Fibroblast of skin of right biceps (primary cell): ENCODE measurements at places on chromosomes 16 and 17.

GRCh38 chr17:15238057-15238456, 27.1 kb downstream of the PMP22 start:
- DNase-seq: no peak

DNA sequence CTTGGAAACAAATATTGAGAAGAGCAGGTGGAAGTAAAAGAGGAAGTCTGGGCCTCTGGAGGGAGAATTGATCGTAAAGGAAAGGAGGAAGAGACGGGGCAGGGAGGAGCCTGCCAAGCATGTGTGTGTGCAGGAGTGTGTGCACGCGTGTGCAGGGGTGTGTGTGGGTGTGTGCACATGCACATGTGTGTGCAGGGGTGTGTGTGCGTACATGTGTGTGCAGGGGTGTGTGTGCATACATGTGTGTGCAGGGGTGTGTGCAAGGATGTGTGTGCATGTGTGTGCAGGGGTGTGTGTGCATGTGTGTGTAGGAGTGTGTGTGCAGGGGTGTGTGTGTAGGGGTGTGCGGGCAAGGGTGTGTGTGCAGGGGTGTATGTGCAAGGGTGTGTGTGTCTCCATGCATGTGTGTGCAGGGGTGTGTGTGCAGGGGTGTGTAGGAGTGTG, 10.0 kb downstream of the CEP295NL start:
- no peak for DNase-seq

DNA sequence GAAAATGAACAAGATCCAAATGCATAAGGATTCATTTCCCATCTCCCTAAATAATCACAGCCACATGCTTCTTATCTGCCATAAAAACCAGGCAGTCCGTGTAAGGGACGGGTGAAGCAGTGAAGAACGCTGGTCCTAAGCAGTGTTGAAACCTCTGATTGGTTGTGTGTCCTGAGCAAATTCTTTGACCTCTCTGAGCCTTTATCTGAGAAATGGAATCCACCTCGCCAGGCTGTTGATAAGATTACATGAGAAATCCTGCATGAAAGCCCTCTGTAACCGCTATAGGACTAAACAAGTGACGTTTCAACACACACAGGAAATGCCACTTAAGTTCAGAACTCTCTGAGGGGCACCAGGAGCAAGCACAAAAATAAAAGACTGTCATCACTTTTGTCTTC, 26.8 kb downstream of the GAS7 start:
- DNase-seq: peak; percentile 70

DNA sequence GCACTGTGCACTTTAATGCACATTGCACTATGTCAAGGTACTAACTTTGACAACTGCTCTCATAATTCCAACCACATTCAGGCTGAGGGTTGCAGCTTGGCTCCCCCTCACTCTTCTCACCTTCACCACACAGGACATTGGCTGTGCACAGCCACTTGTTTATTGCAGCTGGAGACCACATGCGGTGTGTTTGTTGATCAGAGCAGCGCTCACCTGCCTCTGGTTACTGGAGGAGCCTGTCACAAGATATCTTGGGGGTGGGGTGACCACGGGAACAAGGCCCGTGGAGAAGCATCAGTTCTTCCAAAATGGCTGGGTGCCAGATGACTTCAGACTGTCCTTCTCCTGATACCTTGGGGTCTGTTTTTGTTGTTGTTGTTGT, 10.6 kb upstream of the CCL5 start:
- no peak for DNase-seq

DNA sequence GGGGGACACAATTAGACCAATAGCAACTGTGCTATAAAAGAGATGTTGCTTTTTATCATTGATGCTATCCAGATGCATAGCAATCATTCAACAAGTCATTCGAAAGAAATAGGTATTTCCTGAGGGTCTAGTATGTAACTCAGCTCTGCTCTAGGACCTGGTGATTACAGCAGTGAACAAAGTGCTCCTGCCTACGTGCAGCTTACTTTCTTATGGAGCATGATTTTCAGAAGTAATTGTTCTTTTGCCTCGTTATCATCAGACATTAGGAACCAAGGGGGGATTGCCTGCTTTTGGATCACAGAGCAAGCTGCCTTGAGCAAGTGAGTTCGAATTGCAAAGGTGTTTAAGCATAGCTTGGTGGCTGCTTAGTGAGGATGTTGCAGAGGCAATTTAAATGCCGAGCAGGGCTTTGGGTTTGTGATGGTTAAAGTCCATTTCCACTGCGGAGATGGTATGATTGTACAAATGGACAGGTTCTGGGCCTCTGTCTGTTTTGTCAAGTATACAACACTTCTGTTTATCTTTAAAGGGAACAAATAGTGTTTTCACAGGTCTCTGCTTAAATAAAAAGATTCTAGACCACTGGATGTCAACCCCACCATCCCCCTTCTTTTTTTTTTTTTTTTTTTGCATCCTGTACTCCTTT, 41.5 kb downstream of the WWOX start:
- no peak for DNase-seq

DNA sequence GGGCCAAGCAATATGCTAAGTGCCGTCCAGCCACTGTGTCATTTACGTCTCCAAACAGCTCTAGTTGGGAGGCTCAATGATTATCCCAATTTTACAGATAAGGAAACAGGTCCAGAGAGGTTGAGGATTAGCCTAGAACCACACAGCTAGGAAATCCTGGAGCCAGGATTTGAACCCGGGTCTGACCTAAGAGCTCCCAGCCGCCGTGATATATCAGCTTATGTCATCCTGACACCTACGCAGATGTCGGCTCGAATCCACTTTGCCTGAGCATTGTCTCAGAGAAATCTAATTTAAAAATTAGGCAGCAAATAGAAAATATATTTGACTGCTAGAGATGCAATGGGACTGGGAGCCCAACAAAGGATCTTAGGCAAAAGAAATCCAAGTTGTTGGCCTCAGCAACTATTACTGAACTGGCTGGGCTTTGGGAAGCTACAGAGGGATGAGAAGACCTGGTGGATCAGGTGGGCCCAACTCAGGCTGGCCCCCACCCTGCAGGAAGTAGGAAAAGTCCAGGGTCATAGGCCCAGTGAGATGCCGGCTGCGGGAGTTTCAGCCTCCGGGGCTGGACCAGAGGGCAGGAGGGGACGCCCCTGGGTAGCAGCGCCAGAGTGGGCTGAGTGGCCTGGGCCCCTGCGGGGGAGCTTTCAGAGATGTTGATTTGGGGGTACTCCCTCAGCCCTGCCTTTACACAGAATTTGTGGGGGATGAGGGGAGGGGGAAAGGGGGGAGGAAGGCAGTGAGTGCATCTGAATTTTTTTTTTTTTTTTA, 35.1 kb upstream of the IL21R start:
- DNase-seq: no peak

DNA sequence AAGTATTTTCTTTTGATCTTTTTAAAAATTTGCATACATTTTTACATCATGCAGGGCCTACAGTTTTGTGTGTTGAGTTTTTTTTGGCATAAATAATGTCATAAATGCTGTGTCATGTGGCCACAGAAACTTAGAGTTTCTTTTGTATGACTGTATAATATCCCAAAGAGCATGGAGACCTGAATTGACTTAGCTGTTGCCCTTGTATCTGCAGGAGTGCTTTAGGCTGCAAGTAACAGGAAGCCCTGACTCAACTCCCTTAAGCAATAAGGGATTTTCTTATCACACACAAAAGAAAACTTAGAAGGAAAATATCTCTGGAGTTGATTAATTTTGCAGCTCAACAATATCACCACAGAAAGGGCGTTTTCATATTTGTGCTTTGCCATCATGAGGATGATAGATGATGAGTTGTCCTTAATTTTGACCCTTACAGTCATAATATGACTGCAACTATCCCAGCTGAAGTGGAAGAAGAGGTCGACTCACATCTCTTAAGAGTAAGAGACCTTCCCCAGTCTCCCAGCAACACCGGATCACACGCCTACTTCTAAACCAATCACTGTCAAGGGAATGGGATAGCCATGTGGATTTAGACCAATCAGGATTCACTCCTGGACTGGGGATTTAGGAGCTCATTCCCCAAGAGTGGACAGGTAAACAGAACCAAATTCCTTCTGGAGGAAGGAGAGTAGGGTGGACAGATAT, 138.9 kb downstream of the GSG1L start:
- no peak for DNase-seq

DNA sequence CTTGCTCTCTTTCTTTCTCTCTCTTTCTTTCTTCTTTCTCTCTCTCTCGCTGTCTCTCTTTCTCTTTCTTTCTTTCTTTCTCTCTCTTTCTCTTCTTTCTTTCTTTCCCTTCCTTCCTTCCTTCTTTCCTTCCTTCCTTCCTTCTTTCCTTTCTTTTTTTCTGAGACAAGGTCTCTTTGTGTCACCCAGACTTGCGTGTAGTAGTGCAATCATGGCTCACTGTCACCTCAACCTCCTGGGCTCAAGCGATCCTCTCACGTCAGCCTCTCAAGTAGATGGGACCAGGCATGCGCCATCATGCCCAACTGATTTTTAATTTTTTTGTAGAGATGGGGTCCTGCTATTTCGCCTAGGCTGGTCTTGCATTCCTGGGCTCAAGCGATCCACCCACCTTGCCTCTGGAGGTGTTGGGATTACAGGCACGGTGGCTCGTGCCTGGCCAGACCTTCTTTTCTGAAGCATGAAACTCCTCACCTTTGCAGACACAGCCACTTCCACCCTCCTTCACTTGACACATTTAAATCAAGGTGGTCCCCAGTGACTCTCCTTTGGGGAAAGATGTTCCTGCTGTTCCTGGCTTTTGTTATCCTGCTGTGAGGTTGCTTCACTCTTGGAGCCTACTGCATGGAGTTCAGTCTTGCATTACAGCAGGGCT, 26.8 kb upstream of the NKD1 start:
- DNase-seq: no peak

DNA sequence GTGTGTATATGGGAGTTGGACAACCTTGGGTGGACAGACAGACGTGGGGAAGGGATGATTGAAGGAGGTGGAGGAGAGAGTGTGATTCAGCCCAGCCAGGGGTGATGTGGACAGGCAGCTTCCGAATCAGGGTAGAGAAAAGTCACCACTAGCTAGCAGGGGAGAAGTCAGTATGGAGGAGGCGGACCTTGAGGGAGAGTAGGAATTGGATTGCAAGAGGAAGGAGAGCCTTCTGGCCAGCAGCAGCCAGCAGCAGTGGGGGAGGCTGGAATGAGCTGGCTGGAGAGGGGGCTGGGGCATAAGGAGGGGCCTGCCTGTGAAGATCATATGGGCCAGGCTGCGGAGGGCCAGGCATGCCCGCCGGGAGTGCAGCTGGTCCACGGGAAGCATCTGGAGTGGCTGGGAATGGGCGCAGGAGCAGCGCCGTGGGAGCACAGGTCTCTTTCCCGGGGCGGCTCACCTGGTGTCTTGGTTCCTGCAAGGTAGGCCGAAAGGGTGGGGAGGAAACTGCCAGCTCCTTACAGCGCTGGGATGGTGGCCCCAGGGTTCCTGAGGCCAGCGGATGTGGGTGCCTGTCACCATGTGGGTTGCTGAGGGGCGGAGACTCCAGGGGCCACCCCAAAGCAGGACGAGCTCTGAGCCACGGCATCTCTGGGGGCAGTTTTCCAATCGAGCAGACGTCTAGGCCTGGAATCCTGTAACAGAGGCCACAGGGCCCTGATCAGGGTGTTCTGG, 235.3 kb downstream of the SEC14L1 start:
- DNase-seq: peak; percentile 89

DNA sequence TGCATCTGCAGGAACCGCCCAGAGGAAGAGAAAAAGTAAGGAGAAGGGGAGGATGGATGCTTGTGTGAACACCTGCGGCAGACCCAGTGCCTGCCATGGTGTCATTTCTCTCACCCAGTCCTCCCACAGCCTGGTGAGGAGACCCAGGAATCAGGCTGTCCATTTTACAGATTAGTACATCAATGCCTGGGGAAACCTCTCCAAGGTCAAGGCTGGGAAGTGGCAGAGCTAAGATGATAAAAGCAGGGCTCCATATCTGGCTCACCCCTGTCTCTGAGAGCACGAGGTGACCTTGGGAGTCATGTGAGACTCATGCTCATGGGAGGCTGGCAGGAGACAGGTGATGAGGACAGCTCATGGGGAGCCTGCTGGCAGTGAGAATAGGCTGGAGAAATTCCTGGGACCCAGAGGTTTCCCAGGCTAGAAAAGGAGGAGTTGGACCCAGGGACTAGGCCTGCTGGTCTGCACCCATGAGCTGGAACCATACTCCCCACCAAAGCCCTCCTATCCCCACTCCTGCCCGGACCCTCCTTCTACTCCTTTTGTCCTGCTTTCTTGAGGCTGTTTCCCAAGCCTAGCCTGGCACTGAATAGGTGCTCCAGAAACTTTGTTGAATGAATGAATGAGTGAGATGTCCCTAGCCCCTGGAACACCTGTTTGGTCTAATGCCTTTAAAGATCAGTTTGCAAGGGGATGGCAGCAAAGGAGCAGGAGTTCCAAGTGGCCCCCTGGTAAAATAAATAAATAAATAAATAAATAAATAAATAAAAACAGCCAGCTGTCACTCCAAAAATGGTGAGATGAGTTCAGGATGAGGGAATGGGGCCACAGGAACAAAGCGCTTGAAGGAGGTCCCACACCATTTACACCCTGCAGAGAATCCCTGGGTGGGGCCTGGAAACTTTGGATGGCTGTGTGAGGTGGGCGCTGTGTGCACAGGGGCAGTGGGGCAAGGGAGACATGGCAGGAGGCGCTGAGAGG, 1.6 kb downstream of the ZNF629 start:
- DNase-seq: no peak

DNA sequence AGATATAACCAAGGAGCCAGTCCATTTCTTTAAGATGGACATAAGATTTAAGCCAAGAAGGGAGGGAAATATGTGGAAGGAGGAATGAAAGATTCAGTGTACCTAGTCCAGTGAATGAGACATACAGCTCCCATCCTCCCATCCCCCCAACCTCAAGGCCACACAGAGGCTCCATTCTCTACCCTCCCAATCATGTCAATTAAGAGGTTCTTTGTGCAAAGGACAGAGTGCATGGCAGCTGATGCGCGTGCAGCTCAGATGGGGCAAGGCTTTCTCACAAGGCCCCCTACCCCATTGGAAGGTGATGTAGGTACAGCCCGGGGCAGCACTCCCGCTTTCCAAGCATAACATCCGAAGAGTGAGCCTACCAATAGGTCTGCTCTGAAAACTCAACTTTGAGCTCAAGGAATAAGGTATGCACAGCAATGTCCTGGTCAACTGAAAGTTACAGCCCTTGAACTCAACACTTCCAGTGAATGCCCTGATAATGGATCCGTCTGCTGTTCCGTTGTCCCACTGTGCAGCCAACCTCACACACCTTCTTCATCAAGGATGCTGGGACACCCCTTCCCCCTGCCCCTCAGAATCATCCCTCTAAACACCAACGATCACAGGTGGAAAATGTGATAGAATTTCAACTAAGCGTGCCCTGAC, 458.1 kb downstream of the SOX9 start:
- no peak for DNase-seq

- DNase-seq: no peak
Measured at GRCh38 chr17:79224476-79224875, 149.9 kb downstream of the ENGASE start.
